ENCODE measurements at places on chromosomes 5 and 9. TPM values are rescaled to one million over a fixed set of nuclear protein-coding genes. Genes with fewer than 3 reads are reported as not detected.

Gene PCDHGC5
- 2.9 TPM for total RNA-seq

Gene GABRA6
- total RNA-seq: not detected

Gene GRIA1
- not detected for total RNA-seq

Gene CATSPER3
- not detected for total RNA-seq

All from melanocyte of skin (primary cell).